Kidney epithelial cell (primary cell): ENCODE measurements at places on chromosomes 3 and 15. TPM values are rescaled to one million over a fixed set of nuclear protein-coding genes. Genes with fewer than 3 reads are reported as not detected.

DNA sequence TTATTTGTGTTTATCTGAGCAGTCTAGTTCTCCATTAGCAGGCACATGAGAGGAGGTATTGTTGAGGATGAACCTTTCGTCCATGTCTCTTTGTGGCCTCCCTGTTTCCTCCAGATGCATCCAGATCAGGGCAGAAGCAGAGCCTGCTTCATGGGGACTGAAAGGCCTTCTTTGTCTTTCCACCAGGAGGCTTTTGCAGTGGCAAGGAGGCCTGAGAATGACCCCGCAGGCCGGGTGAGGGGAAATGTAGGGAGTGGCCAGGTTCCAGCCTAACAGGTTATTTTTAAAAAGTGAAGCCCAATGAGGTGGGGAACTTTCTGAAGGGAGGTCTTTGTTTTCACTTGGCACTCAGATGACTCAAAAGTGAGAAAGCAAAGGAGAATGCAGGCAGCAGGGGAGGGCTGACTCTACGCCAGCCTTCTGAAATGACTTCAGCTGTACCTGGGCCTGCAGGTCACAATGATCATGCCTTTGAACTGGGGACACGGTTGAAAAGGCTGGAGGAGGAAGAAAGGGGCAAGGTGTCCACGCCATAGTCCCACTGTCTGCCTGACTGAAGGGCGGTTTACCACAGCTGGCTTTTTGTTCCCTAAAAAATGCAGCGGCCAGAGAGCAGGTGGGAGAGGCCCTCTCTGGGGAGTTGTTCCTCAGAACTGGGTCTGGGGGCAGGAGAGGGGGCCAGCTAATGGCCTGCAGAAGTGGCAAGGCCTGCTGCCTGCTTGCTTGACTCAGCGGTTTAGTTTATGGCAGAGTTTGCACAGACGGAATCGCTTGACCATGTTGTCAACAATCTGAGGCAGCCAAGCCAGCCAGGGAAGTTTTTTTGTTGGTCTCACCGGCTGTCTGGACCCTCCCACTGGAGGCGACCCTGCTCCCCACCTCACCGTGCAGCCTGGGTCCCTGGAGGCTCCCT lies 28.7 kb downstream of the CMTM7 start:
- peak; percentile 89 for DNase-seq

GRCh38 chr15:60006203-60006862 lies 2.2 kb downstream of the FOXB1 start:
- DNase-seq = no peak

PAK6 gene
- total RNA-seq = 15.3 and 17.7 TPM in 2 replicates

IMPDH2 gene
- total RNA-seq = 127 and 177 TPM in 2 replicates

FRMD5 gene
- total RNA-seq = 9.9 and 12.5 TPM in 2 replicates
